Endodermal cell (in vitro differentiated cells): ENCODE measurements at places on chromosomes 5 and 9. TPM values are rescaled to one million over a fixed set of nuclear protein-coding genes. Genes with fewer than 3 reads are reported as not detected.

The ADAMTS2 gene
- 1.2 to 2.6 TPM (median 1.6 TPM) in 3 replicates for total RNA-seq

The NR5A1 gene
- total RNA-seq, result not detected in 3 replicates

The DROSHA gene
- total RNA-seq, result 115 and 116 TPM in 2 replicates

The ATOX1 gene
- total RNA-seq, result 109 to 129 TPM (median 122 TPM) in 3 replicates

The CNTFR gene
- total RNA-seq, result 0.53 and 0.63 TPM in 2 replicates

The FAM81B gene
- total RNA-seq, result not detected in 2 replicates

The C5orf34 gene
- 9.0 to 13.0 TPM (median 10.3 TPM) in 3 replicates for total RNA-seq

The GABRA6 gene
- total RNA-seq, result not detected in 2 replicates

The SCGB3A2 gene
- total RNA-seq, result 1.1 to 1.8 TPM (median 1.3 TPM) in 3 replicates

The SRP19 gene
- total RNA-seq, result 65.4 and 69.6 TPM in 2 replicates

The ELAVL2 gene
- 2.8 to 6.2 TPM (median 6.1 TPM) in 3 replicates for total RNA-seq

The SRD5A1 gene
- 8.7 to 16.2 TPM (median 13.8 TPM) in 3 replicates for total RNA-seq

The C9orf43 gene
- total RNA-seq, result 0.28 to 1.1 TPM (median 0.69 TPM) in 3 replicates

The CDH18 gene
- total RNA-seq, result 0.22 and 0.32 TPM in 2 replicates

The ANKRD55 gene
- 0.27 TPM in 1 of 3 replicates, not detected in the others for total RNA-seq

The SLC4A9 gene
- 0.84 to 1.4 TPM (median 1.1 TPM) in 3 replicates for total RNA-seq

The IQGAP2 gene
- 2.7 to 9.9 TPM (median 8.3 TPM) in 3 replicates for total RNA-seq

The FOXD4L5 gene
- total RNA-seq, result 0.23 TPM in 1 of 2 replicates, not detected in the other

The SPINK4 gene
- total RNA-seq, result 1.2 to 1.8 TPM (median 1.4 TPM) in 3 replicates

The CATSPER3 gene
- 0.54 to 1.0 TPM (median 0.64 TPM) in 3 replicates for total RNA-seq

The TMEM174 gene
- total RNA-seq, result not detected in 3 replicates

The CFAP77 gene
- 1.2 to 2.0 TPM (median 1.7 TPM) in 3 replicates for total RNA-seq

The EMB gene
- 46.1 to 55.5 TPM (median 48.5 TPM) in 3 replicates for total RNA-seq

The GPSM1 gene
- total RNA-seq, result 24.6 to 38.6 TPM (median 37.1 TPM) in 3 replicates

The PITX1 gene
- 2.4 and 2.7 TPM in 2 replicates for total RNA-seq

The NEUROG1 gene
- total RNA-seq, result not detected in 3 replicates

The ARSK gene
- 11.7 TPM in 2 replicates for total RNA-seq

The SPATA31C1 gene
- total RNA-seq, result not detected in 3 replicates

The MYOT gene
- not detected in 3 replicates for total RNA-seq

The GABRA1 gene
- total RNA-seq, result 0.33 TPM in 1 of 2 replicates, not detected in the other

The GRPEL2 gene
- total RNA-seq, result 26.2 and 28.1 TPM in 2 replicates

The CYSRT1 gene
- 1.4 to 1.6 TPM (median 1.4 TPM) in 3 replicates for total RNA-seq

The KIF20A gene
- 58.0 and 62.8 TPM in 2 replicates for total RNA-seq

The ARL14EPL gene
- not detected in 2 replicates for total RNA-seq

The WWC1 gene
- total RNA-seq, result 9.0 to 20.3 TPM (median 18.3 TPM) in 3 replicates

The TMOD1 gene
- total RNA-seq, result 3.6 to 6.1 TPM (median 4.1 TPM) in 3 replicates
